ENCODE measurements at places on chromosomes 16 and 17. TPM values are rescaled to one million over a fixed set of nuclear protein-coding genes. Genes with fewer than 3 reads are reported as not detected.

DNA sequence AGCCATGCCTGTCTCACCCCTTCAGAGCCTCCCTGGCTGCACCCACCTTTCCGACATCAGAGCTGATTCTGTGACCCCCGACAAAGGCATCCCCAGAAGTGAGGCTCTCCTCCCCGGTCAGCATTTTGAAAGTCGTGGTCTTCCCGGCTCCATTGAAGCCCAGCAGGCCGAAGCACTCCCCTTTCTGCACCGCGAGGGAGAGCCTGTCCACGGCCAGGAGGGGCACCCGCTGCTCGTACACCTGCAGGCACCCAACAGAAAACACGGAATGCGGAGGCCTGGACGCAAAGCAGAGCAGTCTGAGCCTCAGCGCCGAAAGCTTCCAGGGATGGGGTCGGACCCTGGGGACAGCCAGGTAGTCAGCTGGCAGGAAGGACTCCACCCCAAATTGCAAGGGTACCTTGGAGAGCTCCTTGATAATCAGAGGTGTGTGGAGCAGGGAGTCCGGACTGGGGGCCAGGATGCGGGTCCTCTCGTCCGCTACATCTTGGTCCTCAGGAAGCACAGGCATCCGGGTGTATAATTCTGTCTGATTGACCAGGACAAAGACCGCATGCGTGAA, 13.1 kb upstream of the RNPS1 start:
- no peaks in the 10 kb centered on the region for H3K36me3 ChIP-seq
- H3K27me3 ChIP-seq, result no peaks in the 10 kb centered on the region
- no peak for DNase-seq
- no peak overlapping the region for H3K4me3 ChIP-seq
- no peaks in the 10 kb centered on the region for H3K4me1 ChIP-seq

DNA sequence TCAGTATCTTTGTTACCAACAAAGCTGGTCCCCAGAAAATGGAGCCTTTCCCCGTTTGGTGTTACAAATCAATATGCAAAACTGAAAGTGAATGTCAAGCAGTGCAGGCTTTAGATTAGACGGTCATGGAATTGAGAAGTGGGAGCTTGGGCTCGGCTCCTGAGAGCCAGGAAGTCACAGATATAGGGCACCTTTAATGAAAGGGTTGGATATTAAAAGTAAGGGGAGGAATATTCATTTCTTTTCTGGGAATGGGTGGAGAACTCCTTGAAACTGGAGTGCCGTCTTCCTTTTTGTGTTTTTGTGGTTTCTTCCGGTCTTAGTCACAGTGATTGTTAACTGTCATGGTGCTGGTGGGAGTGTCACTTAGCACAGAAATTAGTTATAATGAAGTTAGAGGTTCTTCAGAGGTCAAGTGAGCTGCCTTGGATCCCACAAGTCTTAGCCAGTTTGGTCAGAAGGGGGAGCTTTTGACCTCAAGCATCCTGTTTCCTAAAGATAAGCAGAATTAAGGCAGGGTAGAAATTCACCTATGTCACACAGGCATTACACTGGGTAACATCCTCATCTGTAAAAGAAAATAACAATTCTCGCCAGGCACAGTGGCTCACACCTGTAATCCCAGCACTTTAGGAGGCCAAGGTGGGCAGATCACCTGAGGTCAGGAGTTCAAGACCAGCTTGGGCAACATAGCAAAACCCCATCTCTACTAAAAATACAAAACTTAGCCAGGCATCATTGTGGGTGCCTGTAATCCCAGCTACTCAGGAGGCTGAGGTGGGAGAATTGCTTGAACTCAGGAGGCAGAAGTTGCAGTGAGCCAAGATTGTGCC, 9.6 kb upstream of the EIF1 start:
- DNase-seq, result no peak
- H3K27ac ChIP-seq, result peak overlapping the region; percentile 83
- H3K4me3 ChIP-seq, result no peak overlapping the region
- H3K36me3 ChIP-seq, result no peaks in the 10 kb centered on the region
- peaks cover 21% of the 10 kb centered on the region for H3K4me1 ChIP-seq

DNA sequence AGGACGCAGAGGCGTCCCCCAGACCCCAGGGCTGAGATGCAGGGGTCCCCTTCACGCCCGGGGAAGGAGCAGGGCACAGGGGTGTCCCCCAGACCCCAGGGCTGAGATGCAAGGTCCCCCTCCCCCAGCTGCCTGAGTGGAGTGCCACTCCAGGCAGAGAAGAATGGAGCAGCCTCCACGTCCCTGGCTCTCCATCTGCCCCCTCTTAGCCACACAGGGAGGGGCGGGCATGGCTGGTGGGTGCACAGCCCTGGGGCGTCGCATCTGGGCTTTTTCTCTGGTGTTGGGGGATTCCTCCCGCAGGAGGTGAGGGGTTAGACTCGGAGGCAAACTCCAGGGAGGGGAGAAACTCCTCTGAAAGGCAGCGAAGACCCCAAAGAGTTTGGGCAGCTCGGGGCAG, 17.5 kb downstream of the CIBAR2 start:
- peaks cover 23% of the 10 kb centered on the region for H3K4me1 ChIP-seq
- no peak for DNase-seq
- H3K4me3 ChIP-seq, result no peak overlapping the region
- no peaks in the 10 kb centered on the region for H3K27me3 ChIP-seq
- no peaks in the 10 kb centered on the region for H3K36me3 ChIP-seq
- no peak overlapping the region for H3K27ac ChIP-seq

The YBX2 gene
- 0.26 TPM for total RNA-seq

GRCh38 chr17:46940692-46941404, 17.9 kb downstream of the GOSR2 start:
- H3K36me3 ChIP-seq, result no peaks in the 10 kb centered on the region
- peaks cover 6% of the 10 kb centered on the region for H3K4me1 ChIP-seq
- no peaks in the 10 kb centered on the region for H3K27me3 ChIP-seq
- peak; percentile 81 for DNase-seq
- no peak overlapping the region for H3K4me3 ChIP-seq

The SGCA gene
- total RNA-seq, result 1.3 TPM

DNA sequence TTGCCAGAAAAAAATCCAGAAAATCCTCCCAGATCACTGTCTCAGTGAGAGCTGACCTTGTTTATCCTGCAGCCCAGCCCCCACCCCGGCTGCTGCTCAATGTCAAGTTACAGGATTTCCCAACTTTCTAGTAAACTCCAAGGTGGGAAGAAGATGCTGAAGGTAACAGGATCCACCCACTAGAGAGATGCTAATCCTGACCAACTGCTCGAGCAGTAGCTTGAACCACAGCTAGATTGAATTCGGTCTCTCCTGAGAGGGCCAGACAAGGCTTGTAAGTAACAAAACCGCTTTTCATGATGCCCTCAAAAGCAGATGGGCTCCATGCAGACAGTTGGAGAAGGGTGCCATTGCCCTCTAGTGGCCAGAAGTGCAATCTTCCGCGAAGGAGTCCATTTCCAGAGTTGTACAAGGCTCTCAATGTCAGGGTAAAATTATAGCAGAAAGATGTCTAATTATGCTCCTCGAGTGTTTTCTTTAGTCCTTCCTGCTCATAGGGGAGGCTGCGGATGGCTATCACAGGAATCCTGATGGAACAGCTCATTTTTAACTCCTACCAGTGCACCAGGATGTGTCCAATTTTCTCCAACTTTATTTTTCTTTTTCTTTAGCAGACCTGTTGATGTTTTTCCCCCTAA, 3.9 kb downstream of the CDH11 start:
- no peak overlapping the region for H3K27ac ChIP-seq
- peak; percentile 57 for DNase-seq
- no peak overlapping the region for H3K4me3 ChIP-seq

DNA sequence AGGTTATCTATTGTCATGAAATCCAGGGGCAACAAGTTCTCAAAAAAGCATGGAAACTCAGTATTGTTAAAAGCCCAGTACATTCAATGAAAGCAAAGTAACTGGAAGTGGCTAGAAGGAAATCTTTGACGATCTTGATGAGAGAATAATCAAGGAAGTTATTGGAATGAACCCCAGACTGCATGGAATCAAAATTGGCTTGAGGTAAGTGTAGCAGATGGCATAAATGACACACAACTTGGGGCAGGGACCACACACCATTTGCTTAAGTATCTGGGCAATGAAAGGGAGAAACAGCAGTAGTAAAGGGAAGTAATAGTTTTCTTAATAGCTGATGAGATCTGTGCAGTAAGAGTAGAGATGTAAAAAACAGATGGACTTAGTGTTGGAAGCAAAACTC, 238.0 kb downstream of the HS3ST3A1 start:
- H3K27ac ChIP-seq, result no peak overlapping the region
- H3K27me3 ChIP-seq, result no peaks in the 10 kb centered on the region
- H3K4me1 ChIP-seq, result no peaks in the 10 kb centered on the region
- DNase-seq, result no peak
- no peak overlapping the region for H3K4me3 ChIP-seq

The SDR42E1 gene
- total RNA-seq, result 3.4 TPM

Data from body of pancreas (tissue), 4 donors.